ENCODE measurements at places on chromosomes 16 and 17. TPM values are rescaled to one million over a fixed set of nuclear protein-coding genes. Genes with fewer than 3 reads are reported as not detected.

- DNase-seq, result no peak
Observed at GRCh38 chr16:65037556-65037955, 84.3 kb downstream of the CDH11 start.

- no peak for DNase-seq
Observed at GRCh38 chr17:82321947-82322466, 4.6 kb upstream of the CD7 start.

DNA sequence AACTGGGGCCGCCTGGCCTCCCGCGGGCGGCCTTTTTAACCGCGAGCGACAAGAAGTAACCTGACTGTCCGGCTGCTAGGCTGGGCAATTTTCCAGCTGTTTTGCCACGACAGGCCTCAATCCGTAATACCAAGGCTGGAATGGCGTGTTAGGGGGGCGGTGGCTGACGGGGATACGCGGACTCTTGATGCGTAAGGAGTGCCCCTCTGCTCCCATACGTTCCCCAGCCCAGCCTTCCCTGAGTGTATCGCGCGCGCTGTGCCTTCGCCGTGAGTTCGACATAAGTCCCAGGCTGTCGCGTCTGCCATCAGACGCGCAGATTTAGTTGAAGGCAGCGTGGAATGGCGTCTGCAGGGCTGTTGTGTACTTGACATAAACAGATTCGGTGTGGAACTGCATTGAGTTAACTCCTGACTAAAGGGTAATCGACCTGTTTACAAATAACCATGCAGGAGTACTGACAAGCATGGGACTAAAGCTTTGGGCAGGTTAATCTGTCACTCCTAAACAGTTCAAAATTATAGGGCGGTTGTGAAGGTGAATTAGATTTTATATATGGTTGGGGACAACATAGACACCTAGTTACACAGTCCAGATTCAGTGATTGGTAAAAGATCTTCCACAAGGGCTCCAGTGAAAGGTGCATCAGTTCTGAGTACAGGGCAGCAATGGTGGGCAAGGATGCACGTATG, 16.6 kb upstream of the ERN1 start:
- DNase-seq, result peak; percentile 67

DNA sequence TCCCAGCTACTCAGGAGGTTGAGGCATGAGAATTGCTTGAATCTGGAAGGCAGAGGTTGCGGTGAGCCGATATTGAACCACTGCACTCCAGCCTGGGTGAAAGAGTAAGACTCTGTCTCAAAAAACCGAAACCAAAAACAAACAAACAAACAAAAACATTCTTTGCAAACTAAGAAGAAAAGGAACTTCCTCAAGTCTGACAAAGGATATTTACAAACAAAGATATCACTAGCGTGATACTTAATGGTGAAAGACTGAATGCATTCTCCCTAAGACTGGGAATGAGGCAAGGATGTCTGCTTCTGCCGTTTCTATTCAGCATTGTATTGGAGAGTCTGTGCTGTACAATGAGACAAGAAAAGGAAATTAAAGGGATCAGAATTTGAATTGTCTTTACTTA, 10.5 kb upstream of the MPO start:
- no peak for DNase-seq

GRCh38 chr16:74322301-74322710, 25.7 kb downstream of the PSMD7 start:
- DNase-seq, result no peak

NFAT5 gene
- 12.6 TPM for total RNA-seq

All from LHCN-M2 (cell line).